ENCODE measurements at places on chromosomes 3 and 15.

DNA sequence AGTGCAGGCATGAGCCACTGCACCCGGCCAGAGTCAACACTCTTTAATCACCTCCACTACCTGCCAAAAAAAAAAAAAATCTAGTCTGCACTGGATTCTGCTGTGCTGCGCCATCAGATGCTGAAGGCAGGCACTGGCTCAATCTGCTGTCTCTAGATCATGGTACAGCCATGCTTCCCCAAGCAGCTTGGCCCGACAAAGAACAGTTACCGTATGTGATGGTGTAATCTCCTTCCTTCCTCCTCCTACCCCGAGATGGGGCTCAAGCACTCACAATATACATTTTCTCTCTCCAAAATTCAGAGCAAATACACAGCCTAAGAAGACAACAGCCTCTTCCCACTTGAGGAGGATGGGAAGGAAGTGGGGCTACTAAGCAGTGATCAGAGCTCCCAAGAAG, 45.1 kb downstream of the DAPK2 start:
- no peak for DNase-seq

GRCh38 chr3:134370611-134371531, 3.4 kb downstream of the AMOTL2 start:
- DNase-seq: no peak

DNA sequence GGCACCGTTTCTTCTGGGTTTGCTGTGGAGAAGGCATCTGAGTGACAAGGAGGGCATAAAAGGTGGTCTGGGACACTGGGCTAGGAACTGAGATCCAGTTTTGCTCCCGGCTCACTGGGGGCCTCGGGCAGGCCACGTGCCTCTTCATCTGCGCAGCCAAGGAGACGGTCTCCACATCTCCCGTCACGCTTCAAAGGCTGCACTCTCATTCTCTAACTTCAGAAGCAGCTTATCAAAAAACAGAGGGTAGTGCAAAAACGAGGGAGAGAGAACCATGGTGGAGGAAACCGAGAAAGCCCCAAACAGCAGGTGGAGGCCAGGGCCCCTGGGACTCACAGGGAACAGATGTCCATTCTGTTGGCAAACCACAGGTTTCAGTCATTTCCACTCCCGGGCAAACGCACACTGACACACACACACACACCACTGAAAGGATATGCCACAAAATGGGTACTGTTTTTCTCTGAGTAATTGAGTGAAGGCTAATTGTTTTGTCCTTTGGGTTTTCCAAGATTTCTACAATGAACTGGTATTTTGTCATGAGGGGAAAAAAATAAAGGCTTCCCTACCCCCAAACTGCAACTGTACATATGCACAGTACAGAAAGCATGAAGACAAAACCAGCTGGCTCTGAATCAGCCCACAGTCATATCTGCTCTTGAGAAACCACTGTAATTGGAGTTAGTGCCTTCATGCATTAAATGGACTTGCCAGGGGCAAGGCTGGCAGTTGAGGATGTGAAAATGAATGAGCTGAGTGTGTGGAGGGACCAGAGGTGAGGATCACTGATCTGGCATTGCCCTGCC, 71.9 kb downstream of the MGLL start:
- DNase-seq: no peak

DNA sequence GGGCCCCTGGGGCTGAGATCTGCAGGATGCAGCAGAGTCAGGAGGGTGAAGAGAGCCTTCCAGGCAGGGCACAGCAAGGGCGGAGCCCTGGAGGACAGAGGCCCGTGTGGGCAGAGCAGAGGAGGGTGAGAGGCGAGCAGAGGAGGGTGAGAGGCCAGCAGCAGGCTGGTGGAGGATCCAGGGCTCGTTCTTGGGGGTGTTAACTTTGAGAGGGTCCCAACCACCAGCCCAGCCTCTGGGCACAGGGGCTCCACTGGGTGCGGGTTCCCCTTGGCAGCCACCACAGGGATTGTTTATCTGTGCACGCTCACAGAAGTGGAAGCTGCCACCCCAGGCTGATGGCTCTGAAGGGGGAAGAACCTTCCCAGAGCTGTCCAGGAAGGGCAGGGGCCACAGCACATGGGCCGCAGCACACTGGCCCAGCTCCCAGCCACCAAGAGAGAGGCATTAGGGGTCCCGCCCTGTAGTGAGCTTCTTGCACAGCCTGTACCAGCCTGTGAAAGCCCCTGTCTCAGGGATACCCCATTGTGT, 9.3 kb upstream of the PLXND1 start:
- DNase-seq: no peak

DNA sequence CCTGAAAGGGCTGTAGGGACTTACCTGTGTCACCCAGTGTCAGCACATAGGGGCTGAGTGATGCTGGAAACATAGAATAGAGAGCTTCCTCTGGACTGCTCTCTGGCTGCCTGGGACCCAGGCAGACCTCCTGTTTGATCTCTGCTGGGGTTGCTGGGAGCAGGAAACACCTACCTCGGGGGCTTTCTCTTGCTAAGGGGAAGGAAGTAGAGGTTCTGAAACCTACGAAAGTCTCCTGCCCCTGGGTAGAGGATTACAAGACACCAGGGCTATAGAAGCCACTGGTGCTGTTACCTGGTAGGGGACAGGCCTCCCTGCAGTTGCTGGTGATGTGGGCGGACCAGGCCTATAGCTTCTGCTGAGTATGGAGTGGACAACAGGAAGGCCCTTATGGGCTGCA, 81.7 kb downstream of the DHX30 start:
- no peak for DNase-seq

- no peak for DNase-seq
These were observed 84.3 kb upstream of the ZNF385D start for GRCh38 chr3:21835264-21835663.

DNA sequence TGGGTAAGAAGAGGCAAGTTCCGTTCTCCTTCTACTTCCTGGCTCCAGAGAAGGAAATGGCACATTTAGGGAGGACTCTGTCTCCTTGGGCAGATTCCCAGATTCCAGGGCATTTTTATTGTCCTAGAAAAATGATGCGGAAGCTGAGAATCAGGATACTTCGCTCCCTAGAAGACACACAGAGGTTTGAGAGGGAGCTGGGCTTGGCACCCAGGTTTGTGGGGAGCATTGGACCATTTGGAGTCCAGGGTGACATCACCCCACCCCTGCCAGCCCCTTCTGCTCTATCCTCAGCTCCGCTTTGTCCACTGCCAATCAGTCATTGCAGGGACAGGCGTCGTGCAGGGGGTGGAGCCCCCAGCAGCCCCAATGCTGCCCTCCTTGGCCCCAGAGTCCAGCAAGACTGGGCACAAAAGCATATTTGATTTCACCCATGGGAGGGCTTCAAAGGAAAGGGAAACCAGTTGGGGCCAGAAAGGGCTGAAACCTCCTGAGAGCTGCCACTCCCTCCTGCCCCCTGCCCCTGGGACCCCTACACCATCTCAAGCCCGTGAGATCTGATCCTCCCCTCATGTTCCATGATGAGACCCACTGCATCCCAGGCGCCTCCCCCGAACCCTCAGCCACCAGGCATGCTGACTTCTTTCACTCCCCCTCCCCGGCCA, 129.8 kb upstream of the MEF2A start:
- DNase-seq: peak; percentile 17

- no peak for DNase-seq
These were observed 67.9 kb downstream of the PRICKLE2 start for GRCh38 chr3:64157150-64158035.

DNA sequence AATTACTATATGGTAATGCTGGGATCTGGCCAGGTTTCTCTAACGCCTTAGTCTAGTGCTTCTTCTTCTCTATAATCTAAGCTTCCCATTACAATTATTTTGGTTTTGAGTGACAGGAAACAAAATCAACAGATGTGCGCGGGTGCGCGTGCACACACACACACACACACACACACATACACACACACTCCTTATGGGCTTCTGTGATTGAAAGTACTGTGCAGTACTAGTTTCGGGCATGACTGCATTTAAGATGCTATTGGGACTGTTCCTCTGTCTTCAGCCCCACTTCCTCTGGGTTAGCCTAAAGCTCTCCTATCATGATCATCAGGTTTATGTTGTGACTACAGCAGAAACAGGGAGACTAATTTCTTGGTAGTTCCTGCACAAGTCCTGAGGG, 32.2 kb downstream of the EPHB1 start:
- DNase-seq: no peak

GRCh38 chr15:78129077-78129750, 2.0 kb downstream of the CIB2 start:
- no peak for DNase-seq

DNA sequence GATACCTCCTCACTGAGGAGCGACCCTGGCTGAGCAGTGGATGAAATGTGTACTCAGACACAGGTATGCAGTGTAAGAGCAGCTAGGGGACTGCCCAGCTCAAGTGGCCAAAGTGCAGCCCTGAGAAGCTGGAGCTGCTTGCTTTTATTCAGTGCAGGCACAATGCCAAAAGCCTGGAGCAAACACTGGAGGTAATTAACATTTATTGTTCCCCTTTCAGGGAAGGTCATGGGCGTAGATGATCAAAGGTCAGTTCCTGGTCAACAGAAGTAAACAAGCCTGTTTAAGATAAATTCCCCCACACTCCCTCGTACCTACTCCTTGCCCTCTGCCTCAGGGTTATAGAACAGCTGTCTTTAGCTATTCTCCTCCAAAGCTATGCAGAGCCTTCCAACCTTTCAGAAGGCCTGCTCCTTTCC, 17.5 kb downstream of the PLA2G4F start:
- DNase-seq: peak; percentile 3

GRCh38 chr3:108223928-108224327, 1.7 kb upstream of the IFT57 start:
- no peak for DNase-seq

GRCh38 chr3:104273046-104273649, 1093.6 kb upstream of the ALCAM start:
- DNase-seq: no peak

GRCh38 chr3:70992562-70993204, 590.8 kb downstream of the FOXP1 start:
- DNase-seq: no peak

DNA sequence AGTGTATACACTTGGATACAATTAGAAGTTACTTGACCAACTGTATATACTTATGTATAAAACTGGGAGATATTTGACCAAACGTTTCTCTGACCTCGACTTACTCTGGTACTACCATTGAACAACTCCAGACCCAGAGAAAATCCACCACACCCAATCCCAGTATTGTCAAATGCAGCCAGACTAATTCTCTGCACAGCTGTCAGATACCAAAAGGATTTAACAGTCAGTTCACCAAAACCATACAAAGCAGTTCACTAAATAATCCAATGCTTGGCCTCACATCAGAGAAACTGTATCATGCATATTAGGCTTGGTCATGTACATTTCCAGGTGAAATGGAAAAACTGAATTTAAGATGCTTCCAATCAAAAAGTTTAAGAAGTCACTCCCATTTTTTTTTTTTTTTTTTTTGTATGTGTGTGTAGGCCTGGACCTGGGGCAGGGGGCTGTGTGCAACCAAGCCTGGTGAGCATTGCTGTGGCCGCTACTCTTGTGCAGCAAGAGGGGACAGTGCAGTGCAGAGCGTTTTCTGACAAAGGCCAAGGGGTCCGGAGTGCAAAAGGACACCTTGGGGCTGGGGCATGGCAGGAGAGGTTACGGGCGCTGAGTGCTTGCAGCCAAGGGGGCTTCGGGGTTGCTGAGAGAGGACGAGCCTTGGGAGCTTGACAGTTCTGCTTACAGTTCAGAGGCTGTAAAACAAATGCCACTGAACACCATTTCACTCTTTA, 1.4 kb downstream of the TOMM70 start:
- no peak for DNase-seq

GRCh38 chr15:32636410-32636809, 5.1 kb upstream of the SCG5 start:
- no peak for DNase-seq
